Adrenal gland (tissue), 19 donors: ENCODE measurements at places on chromosomes 2 and 18. TPM values are rescaled to one million over a fixed set of nuclear protein-coding genes. Genes with fewer than 3 reads are reported as not detected.

The PLA2R1 gene
- 2.9 TPM for total RNA-seq

DNA sequence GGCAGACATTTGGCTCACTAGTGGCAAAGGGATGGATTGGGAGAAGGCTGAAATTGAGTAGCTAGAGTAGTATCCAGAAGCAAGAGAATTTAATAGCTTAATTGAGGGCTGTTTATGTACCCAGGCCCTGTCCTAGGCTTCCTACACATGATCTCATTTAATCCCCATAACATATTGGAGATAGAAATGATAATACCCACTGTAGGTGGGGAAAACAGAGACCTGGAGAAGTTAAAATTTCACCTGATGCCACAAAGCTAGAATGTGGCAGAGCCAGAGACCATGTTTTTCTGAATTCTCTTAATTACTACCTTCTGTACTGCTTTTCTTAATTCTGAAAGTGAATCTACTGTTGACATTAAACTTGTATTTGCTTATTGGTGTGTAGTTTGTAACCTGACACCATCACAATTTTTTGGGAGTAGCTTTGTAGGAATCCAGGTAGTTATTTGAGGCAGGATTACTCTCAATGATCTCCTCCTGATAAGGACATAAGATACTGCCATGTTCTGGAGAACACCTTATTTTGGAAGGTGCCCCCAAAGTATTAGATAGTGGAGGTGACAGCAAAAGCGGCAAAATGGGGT lies 42.2 kb downstream of the RAB10 start:
- no peak for DNase-seq

DNA sequence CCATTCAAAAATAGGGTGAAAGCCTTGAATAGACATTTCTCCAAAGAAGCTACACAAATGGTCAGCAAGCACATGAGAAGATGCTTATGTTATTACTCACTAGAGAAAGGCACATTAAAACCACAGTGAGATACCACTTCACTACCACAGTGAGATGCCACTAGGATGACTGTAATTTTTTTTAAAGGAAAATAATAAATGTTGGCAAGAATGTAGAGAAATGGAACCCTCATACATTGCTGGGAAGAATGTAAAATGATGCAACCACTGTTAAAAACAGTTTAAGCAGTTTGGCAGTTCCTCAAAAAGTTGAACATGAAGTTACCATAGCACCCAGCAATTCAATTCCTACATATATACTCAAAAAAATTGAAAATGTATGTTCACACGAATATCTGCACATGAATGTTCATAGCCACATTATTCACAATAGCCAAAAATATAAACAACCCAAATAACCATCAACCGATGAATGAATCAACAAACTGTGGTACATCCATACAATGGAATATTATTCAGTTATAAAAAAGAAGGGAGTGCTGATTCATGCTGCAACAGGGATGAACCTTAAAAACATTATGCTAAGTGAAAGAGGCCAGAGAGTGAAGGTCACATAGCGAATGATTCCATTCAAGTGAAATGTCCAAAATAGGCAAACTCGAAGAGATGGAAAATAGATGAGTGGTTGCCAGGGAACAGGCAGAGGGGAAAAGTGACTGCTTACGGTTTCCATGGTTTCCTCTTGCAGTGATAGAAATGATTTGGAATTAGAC lies 156.2 kb upstream of the NDUFV2 start:
- DNase-seq: no peak

DNA sequence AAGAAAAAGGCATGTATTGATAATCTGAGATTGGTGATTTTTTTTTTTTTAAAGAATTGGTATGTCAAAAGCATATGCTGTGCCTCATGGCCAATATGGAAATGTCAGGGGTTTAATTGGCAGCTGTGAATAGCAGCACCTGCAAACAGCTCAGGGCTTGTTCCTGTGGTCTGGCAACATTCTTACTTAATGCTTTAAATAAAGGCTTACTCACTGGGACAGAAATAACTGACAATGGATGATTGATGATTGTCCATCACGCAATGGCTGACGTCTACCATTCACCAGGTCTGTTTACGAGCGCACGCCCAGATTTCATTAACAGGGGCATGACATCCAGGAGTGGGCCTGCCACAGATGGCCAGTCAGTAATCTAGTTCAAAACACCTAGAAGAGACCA lies 66.7 kb downstream of the ETAA1 start:
- DNase-seq: no peak

The GALNT13 gene
- 11.8 TPM for total RNA-seq

GRCh38 chr2:190420801-190421200 lies 12.6 kb downstream of the MFSD6 start:
- DNase-seq: no peak

The IL36A gene
- total RNA-seq: not detected

DNA sequence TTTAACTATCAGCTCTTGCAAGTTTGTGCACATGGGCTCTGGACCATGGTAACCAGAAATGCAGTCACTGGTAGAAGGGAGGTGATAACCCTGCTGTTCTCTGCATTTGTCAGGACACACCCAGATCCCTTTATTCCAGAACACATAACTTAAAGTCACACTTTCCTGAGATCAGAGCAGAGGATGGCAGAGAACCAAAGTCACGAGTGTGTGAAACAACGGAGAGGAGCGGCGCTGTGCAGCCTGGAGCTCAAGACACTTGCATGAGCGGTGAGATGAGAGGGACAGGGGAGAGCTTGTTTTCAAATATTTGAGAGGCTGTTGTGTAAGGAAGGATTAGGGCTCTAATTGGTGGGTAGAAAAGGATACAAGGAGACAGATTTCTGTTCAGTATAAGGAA lies 43.3 kb upstream of the AAK1 start:
- DNase-seq: no peak

- no peak for DNase-seq
Observed at GRCh38 chr2:204202253-204202652, 265.7 kb downstream of the ICOS start.

DNA sequence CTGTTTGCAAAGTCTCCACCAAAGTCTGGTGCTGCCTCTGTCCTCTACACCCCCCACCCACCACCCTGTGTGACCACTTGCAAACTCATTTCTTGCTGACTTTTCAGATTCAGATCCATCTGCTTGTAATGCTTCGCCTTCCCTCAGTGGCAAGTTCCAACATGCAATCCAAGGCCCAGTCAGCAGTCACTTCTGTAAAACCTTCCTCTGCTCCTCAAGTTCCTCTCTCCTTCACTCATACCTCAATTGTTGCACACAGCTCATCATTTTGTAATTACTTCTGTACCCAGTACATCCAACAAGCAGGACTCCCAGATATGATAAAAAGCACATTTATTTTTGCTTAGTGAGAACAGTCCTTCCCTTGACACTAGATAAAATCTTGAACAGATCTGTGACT lies 6.5 kb upstream of the LOXHD1 start:
- DNase-seq: no peak

GRCh38 chr2:28915939-28916338 lies 21.5 kb downstream of the WDR43 start:
- DNase-seq: no peak

The SULT1C4 gene
- total RNA-seq: 7.2 TPM

GRCh38 chr2:35978218-35978617 lies 377.4 kb upstream of the CRIM1 start:
- DNase-seq: no peak

DNA sequence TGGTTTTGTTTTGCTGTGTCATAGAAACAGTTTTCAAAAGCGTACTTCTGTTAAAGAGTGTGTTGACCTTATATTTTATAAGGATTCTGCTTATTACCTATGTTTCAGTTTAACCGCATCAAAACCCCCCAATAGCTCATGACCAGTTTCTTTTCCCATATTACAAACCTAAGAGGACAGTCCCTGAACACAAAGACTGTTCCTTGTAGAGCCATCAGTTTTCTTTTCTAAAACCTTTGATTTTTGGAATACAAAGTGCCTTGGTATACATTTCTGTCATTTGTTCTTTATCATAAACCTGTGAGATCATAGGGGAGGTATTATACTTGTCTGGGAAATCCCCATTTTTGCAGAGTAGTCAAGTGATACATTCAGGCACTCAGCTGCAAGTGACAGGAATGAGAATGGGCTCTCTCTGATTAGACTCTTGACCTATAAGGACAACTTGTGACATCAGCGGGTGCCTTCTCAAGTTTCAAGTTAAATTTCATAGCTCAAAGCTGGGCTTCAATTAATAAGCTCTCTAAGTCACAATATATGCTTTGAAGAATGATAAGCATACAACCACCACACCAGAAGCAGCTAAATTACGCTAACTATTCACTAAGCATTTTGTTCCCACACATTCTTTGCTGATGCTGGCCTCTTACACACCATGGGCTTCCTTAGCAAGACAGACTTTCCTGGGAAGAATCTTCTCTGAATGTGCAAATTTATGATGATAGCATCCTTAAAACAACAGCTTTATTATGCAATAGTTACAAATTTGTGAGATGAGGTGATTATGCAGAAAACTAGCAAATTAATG lies 97.5 kb upstream of the CD302 start:
- DNase-seq: no peak

DNA sequence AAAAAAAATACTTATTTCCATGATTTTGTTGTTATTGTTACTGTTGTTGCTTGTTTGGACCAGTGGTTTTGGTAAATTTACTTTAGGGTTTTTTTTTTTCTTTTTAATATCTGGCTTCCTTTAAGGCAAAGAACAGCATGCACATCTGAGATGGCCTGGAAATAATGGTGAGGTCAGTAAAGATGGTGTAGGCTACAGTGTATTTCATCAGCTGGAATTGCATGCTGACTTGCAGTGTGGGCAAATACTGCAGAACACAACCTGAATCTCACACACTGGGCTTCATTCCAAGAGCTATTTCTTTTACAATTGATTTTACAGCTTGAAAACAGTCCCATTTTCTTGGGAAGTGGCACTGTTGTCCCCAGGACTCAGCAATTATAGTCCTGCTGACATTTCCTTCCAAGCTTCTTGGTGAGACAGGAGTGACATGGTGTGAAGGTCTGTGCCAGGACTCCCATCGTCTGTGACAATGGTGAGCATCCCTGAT lies 376.1 kb upstream of the SOX11 start:
- DNase-seq: no peak

The KIAA2012 gene
- 0.11 TPM for total RNA-seq
